ENCODE measurements at places on chromosomes 5 and 9.

DNA sequence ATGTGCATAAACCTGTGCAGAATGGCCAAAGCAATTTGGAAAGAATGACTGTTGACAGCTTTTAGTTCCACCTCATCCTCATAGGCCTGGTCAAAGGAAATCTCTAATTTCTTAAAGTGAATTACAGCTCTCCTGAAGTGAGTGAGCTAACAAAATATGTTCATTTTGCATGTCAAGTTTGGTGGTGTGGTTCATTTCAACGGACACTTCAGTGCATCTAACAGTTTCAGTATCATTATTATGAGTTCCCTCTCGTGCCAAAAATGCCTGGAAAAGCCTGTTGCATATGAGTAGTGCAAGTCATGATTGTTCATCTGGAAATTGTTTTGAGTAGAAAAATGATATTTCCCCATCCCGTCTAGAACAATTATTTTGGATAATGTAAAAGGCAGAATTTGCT is 53.2 kb upstream of the HMHB1 start:
- no peak for DNase-seq

GRCh38 chr5:40834391-40834848 is 602 bp downstream of the RPL37 start:
- DNase-seq: peak; percentile 32

DNA sequence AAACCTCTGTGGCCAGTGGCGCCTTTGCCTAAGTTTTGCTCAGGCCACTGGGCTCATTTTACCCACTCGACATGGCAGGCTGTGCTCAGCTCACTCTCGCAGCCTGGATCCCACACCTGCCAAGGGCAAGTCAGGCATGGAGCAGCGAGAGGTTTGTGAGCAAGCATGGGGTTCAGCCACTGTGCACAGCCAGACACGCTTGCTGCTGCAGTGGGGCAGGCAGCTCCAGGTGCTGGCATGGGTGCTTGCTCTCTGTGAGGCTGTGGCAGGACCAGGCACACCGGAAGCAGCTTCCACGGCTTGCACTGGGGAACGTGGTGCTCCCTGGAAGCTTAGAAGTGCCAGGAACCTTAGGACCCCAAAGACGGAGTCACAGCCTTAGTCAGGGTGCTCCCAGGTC is 470.1 kb downstream of the CDH9 start:
- DNase-seq: no peak

GRCh38 chr9:97979788-97980478 is 3.2 kb upstream of the ANP32B start:
- DNase-seq: no peak

GRCh38 chr9:123796094-123796493 is 133.8 kb downstream of the DENND1A start:
- no peak for DNase-seq

- no peak for DNase-seq
Observed at GRCh38 chr5:179295778-179296149, 49.5 kb downstream of the ADAMTS2 start.

GRCh38 chr9:126341426-126341825 is 14.8 kb downstream of the MVB12B start:
- DNase-seq: no peak

DNA sequence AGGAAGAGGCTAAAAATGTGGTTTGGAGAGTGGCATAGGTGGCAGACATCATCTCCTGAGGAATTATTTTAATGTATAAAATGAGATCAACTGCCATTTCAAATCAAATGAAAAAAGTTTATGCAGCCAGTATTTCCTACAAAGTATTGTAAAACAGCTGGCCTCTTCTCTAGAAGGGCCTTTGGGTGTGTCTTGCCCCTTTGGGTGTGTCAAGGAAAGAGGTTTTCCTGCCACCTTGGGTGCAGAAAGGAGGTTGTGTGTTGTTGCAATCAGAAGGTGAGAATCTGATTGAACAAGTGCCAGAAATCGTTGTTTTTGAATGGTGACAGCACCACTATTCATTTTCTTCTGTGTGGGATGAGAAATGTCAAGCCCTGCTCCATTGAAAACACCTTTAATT is 127.4 kb downstream of the RMI1 start:
- no peak for DNase-seq

DNA sequence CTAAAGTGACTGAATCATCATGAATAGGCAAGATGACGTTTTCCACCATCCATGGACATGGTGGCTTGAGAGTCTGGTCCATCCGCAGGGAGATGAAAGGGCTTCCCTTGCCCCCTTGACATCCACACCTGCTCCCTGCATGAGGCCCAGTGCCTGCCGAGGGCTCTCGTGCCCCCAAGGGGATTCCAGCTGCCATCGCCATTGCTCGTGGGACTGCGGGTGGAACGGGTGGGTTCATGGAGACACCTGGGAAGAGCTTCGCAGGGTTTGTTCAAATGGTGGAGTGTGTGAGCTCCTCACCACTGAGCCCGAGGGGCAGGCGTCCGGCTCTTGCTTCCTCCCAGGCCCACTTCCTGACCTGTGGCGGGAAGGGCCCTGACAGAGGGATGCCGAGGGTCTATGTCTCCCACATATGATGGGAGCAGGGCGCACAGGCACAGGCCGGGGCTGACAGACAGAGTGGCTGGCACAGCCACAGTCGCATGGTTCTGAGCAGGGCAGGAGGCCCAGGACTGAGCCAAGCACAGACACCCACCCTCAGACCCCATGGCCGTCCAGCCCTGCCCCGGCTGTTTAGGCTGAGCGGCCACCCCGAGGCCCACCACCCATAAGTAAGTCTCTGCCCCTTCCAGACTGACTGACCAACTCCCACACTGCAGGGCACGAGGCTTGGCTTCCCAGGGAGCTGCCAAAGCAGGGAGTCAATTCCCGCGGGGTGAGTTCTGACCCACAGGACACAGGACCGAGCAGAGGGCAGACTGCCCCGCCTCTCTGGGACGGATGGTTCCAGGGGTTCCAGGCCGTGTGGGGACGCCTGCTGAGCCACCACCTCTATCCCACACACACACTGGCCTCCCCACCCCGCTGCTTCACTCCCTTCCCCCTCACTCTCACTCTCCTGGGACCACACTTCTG is 70.0 kb upstream of the PPP1R26 start:
- no peak for DNase-seq

DNA sequence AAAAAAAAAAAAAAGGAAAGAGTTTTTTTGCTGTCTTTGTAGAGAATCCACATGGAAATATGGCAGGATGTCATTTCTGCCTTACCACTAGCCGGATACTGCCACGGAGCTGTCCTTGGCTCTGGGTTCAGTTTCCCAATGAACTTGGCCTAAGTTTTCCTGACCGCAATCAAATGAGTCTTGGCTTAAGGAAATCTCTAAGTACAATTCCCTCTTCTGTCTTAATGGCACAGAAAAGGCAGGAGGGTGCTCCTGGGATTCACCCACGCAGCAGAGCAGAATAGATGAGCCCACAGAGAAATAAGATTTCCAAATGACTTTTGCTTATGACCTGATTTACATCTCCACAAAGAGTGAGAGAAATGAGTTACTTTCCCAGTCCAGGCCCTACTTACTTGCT is 284.0 kb upstream of the VLDLR start:
- DNase-seq: no peak

DNA sequence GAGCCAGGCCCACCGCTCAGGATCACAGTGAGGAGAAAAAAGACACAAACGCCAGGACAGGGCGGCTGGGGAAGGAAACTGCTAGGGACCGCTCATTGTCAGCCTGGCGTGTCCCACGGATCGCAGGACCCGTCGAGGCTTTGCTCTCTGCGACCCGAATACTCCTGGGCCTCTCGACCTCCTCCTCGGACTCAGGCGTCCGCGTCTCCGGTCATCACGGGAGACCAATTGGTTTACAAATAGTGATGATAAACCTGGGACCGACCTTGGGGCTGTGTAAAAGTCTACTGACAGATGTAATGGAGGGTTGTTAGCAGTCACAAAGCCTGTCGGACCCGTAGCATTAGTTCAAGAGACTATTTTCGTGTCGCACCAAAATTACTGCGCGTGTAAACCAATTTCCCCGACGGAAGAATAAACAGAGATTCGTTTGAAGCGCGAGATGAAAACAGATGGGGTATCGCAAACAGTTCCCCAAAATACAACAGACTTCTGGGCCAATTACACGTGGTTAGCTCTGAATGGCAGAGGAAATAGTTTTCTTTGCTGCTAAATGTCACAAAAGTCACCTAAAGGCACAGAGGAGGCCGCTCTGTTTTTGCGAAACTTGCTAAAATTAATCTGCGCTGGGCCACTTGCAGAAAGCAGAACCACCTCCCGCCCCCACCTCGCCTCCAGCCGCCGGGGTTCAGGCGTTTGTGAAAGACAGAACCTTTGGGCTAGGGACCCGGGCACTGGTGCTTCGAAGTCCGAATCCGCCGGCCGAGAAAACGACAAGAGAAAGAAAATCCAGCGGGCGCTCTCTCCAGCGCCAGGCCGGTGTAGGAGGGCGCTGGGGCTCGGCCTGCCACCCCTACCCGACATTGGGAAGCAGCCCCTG is 67.6 kb downstream of the FOXD1 start:
- no peak for DNase-seq

- no peak for DNase-seq
Observed at GRCh38 chr9:94758880-94759279, 32.4 kb downstream of the AOPEP start.

- DNase-seq: no peak
Observed at GRCh38 chr9:136614372-136614922, 48.3 kb upstream of the EGFL7 start.

DNA sequence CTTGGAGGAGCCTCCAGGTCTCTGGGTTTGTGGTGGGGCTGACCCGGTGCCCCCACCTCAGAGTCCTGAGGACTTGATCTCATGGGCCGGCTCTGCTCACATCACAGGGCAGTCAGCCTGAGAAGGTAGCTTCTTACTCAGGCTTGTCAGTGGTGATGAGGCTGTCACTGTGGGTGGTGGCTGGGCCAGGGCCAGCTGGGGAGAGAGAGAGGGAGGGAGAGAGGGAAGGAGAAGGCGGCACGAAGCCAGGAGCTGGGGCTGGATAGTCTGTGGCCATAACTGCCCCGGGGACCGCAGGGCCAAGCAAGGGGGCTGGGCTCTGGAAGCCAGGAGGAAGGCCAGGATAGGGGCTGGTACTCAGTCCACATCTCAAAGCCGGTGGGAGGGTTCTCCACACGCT is 6.5 kb downstream of the NTNG2 start:
- DNase-seq: no peak

- DNase-seq: no peak
Observed at GRCh38 chr9:106797299-106797698, 65.7 kb upstream of the ZNF462 start.

- no peak for DNase-seq
Observed at GRCh38 chr9:128027705-128028104, 39.4 kb downstream of the NAIF1 start.

- no peak for DNase-seq
Observed at GRCh38 chr9:4894076-4894475, 91.0 kb upstream of the JAK2 start.

DNA sequence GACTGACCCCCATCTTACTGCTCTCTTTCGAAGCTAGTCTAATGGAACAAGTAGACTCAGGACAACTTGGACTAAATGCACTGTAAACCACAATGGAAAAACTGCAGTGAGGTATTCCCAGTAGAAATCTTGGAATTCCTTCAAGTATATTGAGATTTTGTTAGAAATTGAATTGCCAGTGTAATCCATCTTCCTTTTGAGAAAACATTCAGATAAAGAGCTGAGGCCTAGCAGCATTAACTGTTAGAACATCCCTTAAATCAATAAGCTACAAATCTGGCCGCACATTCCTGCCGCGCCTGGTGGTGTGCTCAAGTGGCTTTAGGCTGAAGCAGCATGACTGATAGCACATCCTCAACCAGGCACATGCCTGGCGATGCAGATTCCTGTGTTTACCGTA is 29.3 kb downstream of the PPIC start:
- DNase-seq: no peak

DNA sequence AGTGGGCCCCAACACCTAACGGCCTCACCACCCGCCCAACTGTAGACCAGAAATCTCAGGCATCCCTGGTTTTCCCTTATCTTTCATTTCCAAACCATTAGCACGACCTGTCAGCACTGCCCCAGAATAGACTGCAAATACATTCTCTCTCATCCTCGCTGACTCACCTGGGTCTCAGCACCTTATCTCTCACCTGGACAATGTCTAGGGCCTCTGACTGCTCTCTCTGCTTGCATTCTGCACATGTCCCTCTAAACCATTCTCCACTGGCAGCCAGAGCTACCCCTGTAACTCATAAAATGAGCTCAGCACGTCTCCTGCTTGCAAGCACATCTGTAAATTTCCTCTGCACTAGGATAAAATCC is 12.7 kb downstream of the CKMT2 start:
- no peak for DNase-seq

DNA sequence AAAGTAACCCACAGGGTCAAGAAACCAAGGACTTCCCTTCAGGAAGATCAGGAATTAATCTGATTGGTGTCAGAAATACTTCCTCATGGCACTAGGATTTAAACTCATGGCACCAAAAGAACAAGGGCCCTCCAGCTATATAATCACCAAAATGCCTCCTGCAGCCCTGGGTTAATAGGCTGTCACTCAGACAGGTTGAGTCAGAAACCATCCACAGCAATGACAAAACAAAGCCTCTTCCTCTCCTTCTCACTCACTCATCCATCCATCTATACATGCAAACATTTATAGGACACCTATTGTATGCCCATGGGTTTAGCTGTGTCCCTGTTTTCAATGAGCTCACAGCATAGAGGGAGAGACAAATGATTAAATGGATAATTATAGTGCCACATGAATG is 62.5 kb upstream of the SPOCK1 start:
- DNase-seq: no peak

- no peak for DNase-seq
Observed at GRCh38 chr5:170179626-170180025, 53.2 kb upstream of the C5orf58 start.

GRCh38 chr9:28648723-28649122 is 1075.4 kb upstream of the C9orf72 start:
- DNase-seq: no peak

GRCh38 chr9:126468141-126468825 is 141.7 kb downstream of the MVB12B start:
- DNase-seq: no peak

GRCh38 chr5:1332461-1333001 is 12.4 kb downstream of the CLPTM1L start:
- DNase-seq: no peak

DNA sequence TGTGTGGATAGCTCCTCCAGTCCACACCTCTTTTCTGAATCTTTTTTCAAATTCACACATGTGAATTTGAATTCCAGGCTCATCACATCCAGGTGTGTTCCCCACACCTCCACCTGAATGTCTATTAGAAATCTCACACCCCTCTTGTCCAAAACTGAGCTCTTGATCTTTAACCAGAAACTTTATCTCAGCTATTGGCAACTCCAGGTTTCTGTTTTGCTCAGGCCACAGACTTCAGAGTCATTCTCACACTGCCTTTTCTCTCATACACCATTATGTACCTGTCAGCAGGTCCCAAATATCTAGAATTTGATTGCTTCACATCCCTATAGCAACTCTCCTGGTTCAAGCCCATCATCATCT is 11.6 kb downstream of the NIPSNAP3B start:
- DNase-seq: no peak

DNA sequence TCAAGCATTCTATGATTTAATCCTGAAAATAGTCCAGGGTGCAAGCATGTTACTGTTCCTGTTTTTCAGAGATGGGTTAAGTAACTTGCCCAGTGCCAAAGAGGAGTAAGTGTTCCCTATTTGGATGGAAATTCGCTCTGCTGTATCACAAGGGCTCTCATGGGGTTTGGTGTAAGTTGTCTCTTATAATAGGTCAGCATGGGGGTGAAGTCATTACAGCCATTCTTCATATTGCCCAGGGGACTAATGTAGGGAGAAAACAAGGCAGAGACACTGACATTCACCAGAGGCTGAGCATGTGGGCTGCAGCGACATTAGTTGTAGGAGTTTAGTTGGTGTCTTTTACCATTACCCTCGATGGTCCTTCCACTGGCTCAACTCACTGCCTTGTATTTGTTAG is 142.1 kb upstream of the GLRA1 start:
- no peak for DNase-seq

GRCh38 chr5:61461417-61461816 is 129.4 kb downstream of the ZSWIM6 start:
- DNase-seq: no peak

All from activated CD8-positive, alpha-beta memory T cell treated with anti-CD3 and anti-CD28 coated beads for 1 hour (primary cell).